Right cardiac atrium (tissue), 5 donors: ENCODE measurements at places on chromosomes 4 and X.

- no peak for DNase-seq
Measured at GRCh38 chr4:169770416-169770815, 12.7 kb upstream of the HPF1 start.

DNA sequence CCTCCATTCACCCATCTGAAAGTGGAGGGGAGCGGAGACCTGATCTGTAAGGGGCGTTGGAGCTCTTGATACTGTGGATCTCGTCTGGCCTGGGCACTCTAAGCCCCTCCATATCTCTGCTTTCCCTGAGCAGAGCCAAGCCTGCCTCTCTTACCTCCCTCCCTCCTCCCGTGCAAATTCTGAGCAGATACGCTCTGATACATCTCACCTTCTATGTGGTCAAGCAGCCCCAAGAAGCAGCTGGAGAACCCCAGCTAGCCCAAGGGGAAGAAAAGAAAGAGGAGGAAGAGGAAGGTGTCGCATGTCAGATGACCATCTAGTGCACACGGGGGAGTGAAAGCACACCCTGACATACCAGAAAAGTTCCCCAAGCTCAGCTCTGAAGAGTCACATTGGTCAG lies 1.9 kb upstream of the DGAT2L6 start:
- DNase-seq, result no peak

DNA sequence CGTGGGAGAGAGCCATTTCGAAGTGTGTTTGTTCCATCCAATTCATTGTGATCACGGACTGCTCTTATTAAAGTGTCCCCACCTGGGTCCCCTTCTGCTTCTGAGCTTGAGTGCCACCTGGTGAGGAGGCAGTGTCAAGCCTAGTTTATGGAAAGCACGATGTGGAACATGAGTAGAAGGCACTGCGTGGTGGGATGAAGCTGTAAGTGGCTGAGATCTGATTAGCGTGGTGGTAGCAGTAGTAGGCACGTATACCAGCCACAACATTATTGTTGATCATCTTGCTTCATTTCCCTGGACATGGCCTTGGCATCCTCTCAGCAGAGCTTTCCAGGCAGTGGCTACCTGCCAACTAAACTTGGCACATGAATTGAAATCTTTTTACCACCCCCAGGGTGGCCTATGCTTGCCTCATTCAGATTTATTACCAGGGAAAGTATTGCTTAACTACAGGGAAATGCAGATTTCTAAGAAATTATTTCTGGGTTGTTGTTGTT lies 46.4 kb downstream of the GPAT3 start:
- DNase-seq, result no peak

DNA sequence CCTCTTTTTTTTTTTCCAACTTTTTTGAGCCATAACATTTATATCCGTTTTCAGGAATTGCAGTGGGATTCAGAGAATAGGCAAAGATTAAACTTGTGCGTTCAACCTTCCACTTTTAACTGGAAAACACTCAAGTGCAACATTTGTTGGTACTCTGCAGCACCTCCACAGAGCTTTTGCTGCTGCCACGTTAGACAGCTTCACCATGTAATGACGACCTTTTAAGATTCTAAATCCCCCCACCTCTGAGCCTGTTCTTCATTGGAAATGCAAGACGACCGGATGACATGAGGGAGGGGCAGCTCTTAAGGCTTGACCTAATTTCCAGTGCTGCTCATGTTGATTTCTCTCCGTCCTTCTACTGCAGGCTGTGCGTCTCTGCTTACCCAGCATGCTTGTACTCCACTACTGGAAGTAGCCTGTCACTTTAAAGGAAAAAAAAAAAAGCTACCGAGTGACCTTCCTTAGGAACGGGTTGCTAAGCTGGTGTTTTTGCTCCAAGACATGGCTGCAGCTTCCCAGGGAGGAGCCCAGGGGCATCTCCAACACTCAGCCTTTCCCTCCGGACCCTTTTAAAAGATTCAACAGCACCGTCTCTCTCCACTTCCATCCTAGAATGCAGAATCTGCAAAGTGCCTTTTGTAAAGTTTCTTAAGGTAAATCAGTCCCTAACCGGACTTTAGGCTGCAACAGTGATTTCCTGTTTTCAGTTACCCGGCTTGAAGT lies at the start of gene CC2D2A:
Gene CC2D2A (plus strand): TSS at position 481 of the 726 bp plus-strand sequence. CDS start 6,051 bp downstream, outside the sequence.
- no peak for DNase-seq

- DNase-seq, result no peak
Measured at GRCh38 chr4:24809815-24810405, 14.5 kb downstream of the SOD3 start.

- no peak for DNase-seq
Measured at GRCh38 chrX:132732236-132732635, 226.2 kb downstream of the HS6ST2 start.

GRCh38 chr4:48778431-48779094 lies 1.5 kb downstream of the FRYL start:
- DNase-seq, result no peak

DNA sequence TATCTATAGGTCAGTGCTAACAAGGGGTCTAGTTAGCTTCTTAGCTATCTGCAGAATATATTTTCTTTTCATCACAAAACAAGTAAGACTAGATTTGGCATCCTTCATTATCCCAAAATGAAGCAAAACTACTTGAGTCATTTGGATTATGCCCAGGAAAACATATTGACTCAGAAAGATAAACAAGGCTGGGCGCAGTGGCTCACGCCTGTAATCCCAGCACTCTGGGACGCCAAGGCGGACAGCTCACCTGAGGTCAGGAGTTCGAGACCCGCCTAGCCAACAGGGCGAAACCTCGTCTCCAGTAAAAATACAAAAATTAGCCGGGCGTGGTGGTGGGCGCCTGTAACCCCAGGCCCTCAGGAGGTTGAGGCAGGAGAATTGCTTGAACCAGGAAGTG lies 18.0 kb upstream of the MND1 start:
- no peak for DNase-seq

DNA sequence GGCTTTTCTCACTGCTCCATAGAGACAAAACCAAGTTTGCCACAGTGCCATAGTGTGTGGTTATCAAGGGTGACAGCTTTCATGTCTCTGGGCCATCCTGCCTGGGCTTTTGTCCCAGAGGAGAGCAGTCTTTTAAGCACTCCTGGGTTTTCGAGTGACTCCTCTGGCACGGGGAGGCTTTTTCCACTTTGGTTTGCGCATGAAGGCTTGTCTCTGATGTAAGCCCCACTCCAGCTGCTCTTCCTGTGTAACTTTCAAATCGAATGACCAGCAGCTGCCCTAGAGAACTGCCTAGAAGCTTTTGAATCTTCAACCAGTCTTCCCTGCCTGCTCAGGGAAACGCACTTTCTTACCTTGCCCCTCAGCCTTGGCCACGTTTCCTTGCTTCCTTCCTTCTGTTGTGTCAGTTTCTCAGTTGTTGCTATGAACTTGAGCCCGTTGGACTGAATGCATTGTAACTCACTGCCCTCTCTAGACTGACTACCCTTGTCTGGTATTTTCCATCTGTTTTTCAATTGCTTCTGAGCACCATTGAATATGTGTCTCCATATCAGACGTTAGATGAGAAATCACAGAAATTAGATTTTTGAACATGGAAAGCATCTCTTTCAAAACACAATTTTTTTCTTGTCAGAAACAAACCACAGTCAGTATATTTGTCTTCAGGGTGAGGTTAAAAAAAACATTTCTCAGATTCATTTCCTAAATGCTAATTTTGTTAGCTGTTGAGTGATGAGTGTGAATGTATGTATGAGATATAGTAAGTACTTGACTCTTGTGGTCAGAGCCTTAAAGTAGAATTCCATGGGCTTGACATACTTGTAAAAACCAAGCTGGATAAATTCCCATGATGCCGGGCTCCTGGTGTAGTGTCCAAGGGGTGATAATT lies 45.3 kb downstream of the SLC9A6 start:
- peak; percentile 74 for DNase-seq

DNA sequence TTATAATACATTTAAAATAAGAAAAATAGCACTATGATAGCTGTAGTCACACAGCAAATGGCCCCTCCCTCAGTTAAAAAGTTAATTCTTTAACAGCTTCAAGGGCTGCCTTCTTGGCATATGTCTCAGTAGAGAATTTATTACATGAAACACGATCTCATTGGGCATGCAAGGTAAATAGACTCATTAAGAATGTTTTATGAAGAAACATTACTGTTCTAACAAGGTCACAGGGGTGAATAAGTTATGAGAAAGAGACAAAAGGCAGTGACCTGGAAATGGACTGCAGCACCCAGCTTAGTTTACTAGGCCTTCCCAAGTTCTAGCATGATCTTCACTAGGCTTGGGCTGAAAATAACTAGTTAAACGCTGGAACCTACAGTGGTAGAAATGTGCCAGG lies 277.7 kb downstream of the NR3C2 start:
- no peak for DNase-seq

DNA sequence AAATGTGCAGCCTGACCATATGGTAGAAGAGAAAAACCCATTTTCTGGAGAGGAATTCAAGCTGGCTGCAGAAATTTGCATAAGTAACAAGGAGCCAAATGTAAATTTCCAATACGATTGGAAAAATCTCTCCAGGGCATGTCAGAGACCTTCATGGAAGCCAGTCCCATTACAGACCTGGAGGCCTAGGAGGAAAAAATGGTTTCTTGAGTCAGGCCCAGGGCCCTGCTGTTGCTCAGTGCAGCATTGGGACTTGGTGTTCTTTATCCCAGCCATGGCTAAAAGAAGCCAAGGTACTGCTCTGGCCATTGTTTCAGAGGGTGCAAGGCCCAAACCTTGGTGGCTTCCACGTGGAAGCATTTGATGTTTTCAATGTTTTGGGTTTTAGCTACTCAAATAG lies 70.6 kb downstream of the MAGEC2 start:
- no peak for DNase-seq

- DNase-seq, result no peak
Measured at GRCh38 chr4:41681054-41681453, 67.5 kb downstream of the PHOX2B start.

DNA sequence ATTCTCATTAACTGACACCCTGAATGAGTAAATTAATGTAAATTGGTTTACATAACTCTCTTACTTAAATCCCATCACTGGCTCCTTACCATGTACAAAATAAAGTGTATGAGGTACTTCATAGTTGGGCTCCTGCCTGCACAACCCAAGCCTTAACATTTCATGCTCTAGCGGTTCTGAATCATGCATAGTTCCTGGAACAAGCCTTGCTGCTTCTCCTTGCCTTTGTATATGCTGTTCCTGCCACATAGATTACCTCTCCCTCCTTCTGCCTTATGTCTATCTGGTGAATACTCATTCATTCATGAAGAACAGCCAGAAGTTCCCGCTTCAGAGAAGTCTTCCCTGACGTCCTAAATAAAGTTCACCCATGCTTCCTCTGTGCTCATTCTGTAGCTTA lies 594.7 kb downstream of the SMARCA1 start:
- no peak for DNase-seq

- DNase-seq, result peak; percentile 80
Measured at GRCh38 chr4:184815046-184815877, 10.5 kb downstream of the ACSL1 start.

GRCh38 chrX:106935175-106935574 lies 15.0 kb downstream of the CLDN2 start:
- peak; percentile 15 for DNase-seq

- no peak for DNase-seq
Measured at GRCh38 chr4:117162976-117163375, 77.6 kb upstream of the TRAM1L1 start.

GRCh38 chrX:48689208-48689920 lies 5.8 kb downstream of the WAS start:
- DNase-seq, result no peak

DNA sequence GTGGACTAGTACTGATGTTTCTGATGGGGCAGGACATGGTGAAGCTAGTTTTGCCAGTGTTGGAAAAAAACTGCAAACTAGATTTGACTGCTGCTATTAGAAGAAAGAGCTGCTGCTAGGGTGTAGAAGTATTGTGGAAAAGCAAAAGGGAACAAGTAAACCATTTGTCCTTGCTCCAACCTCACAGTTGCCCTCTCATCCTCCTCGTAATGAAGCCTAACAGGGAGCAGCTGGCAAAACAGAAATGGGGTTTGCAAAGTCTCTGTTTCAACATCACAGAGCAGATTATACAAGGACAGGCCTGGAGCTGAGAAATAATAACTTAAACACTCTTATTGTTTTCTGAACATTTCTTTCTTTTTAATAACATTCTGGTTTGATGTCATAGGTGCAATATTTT lies 346.2 kb downstream of the MAGEB5 start:
- DNase-seq, result no peak
